ENCODE measurements at places on chromosomes 7 and 10.
A peak's percentile ranks its signal among the peaks of the same experiment; 100 is the strongest.

- no peak for DNase-seq
Measured at GRCh38 chr10:33791272-33791660, 456.8 kb upstream of the NRP1 start.

- DNase-seq, result no peak
Measured at GRCh38 chr10:88182601-88182930, 319.1 kb downstream of the PTEN start.

DNA sequence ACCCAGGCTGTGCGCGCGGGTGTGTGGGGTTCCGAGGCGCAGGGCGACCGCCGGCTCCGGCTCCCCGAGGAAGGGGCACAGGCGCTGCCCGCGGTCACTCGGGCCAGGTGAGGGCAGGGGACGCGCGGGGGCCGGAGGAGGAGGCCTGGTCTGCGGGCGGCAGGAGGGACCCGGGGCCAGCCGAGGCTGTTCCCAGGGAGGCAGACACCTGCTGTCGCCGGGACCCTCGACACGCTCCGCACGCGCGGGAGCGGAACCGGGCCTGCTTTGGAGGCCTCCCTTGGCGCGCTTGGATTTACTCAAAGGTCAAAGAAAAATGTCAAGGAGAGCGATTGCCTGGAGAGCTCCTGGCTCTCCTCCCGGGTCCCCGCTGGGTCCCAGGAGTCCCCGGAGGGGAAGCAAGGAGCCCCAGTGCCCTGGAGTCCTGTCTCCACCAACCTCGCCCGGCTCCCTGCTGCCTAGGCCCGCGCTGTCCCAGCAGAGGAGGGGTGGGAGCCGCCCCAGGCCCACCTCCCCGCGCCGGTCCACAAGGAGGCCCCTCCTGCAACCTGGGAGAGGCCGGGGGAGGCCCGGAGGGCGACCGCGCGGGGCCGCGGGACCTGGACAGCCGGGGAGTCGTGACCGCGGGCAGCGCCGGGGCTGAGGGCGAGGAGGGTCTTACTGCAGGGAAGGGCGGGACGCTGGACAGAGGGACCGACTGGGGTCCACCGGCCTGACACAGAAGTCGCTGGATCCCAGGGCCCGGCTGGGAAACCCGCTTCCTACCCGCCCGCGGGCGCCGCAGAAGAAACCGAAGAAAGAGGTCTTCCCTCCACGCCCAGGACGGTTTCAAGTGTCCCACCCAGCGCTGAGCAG is 348.9 kb downstream of the DNAJB6 start:
- no peak for DNase-seq

DNA sequence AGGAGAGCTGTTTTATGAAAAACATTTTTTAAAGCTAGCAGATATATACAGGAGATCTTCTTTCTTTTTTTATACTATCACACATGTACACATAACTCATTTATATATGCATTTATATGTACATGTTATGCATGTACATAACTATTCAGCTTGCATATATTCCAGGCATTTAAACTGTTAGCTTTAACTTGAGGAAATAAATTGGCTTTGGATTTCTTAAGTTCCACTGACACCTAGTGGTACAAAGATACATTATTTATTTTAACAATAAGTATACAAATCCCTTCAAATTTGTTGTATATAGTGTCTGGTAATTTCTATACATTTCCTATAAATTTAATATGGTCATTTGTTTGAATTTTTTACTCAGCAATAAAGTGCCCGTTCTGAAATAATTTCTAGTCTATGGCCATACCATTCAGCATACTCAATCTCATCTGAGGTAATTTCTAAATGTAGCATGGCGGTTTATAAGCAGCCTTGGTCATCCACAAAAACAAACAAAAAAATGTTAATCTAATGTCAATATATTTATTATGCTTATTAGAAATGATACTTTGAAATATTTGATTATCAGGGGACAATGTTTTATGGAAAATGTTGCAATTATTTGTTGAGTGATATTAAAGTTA is 11.6 kb downstream of the ZDHHC6 start:
- peak; percentile 26 for DNase-seq

DNA sequence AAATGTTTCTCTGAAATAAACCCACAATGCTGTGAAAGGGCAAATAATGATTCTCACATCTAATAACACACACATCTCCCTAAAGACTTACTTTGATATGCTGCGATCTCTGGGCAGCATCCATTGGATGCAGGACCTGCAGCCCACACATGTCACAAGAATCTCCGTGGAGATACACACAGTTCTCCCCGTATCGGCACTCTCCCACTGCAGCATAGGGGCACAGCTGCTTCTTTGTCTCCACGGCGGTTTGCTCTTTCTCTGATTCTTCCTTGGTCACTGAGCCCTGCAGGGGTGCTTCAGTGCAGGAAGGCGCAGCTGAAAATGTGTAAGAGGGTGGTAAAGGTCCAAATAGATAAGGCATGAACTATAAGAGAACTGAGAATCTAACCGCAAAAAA is 20.4 kb downstream of the MKRN1 start:
- DNase-seq, result no peak

- DNase-seq, result no peak
Measured at GRCh38 chr7:147982307-147982706, 608.3 kb upstream of the C7orf33 start.

DNA sequence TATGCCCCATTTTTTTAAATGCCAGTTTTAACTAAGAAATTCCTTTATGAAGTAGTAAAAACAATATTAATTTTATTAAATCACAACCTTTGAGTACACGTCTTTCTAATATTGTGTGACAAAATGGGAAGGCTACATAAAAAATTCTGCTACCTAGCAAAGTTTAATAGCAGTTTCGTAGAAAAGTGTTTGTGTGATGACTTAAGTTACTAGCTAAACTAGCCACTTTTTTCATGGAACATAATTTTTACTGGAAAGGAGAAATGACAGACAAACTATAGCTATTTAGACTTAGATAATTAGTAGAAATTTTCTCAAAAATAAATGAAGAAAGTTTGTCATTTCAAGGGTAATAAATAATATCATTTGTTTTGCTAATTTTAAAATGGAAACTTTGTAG is 153.1 kb downstream of the GPAM start:
- DNase-seq, result no peak

- no peak for DNase-seq
Measured at GRCh38 chr10:34175121-34175520, 640.0 kb downstream of the PARD3 start.

GRCh38 chr10:124698545-124699469 is 45.4 kb downstream of the FAM53B start:
- DNase-seq, result peak; percentile 85

- DNase-seq, result no peak
Measured at GRCh38 chr7:82548141-82548688, 104.6 kb upstream of the CACNA2D1 start.

- peak; percentile 9 for DNase-seq
Measured at GRCh38 chr10:124025660-124026588, 67.5 kb downstream of the CHST15 start.

DNA sequence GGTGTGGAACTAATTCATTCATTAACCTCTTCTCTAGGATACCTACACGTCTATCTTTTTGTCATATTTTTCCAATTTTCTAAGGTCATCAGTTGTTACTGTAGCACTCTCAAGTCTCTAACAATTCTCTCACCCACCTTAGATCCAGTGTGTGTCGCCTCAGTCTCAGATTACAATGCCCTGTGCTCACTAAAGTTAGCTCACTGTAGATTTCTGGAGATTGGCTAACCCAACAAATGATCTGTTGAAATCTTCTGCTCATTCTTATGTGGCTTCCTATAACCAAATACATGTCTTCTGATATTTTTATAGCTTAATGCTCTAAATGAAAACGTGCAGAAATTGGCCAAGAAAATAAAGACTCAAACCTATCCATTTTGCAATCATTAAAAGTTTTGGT is 142.6 kb downstream of the SLC25A13 start:
- DNase-seq, result no peak

- DNase-seq, result no peak
Measured at GRCh38 chr10:62002753-62003152, 101.3 kb downstream of the ARID5B start.

- DNase-seq, result peak; percentile 31
Measured at GRCh38 chr10:22714479-22715289, at the start of gene PIP4K2A. TSS of gene PIP4K2A (minus strand) at chr10:22714578. CDS start at chr10:22714326, 252 bp downstream.

DNA sequence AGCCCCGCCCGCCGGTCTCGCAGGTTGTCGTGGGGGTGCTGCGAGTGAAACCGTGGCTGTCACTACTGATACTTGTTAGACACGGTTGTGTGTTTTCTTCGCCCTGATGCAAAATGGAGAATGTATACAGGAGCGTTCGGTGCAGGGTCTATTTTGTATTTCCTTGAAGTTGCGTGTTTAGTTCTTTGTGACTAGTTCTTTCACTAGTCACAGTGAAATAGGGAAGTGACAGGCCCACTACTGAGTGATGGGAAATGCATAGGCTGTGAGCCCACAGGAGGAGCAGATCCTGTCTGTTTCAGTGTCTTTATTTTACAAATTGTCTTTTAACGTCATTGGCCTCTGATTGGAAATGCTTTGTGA is 675 bp downstream of the ABRAXAS2 start:
- no peak for DNase-seq

GRCh38 chr7:94129443-94130140 is 125.4 kb upstream of the BET1 start:
- no peak for DNase-seq

DNA sequence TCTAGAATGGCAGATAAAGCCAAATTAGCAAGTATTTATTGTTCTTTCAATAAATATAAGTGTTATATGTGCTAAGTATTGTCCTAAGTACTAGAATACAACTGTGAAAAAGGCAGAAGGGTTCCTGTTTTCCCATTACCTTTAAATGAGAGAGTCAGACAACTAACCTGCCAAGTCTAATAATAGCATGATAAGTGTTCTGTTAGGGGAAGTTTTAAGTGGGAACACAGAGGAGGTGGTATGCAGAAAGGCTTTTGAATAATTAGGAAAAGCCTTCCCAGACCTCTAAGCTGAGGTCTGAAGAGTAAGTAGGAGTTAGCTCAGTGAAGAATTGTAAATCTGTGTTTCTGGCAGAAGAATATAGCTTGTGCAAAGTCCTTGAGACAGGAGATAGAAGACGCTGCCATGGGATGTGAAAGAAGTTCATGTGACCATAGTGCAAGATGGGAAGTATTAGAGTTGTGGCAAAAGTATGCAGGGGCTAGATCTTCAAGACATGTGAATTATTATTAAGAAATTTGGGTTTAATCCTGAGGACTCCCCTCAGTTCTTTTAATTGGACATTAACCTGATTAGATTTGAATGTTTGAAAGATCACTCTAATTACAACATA is 12.5 kb downstream of the SHOC2 start:
- no peak for DNase-seq

DNA sequence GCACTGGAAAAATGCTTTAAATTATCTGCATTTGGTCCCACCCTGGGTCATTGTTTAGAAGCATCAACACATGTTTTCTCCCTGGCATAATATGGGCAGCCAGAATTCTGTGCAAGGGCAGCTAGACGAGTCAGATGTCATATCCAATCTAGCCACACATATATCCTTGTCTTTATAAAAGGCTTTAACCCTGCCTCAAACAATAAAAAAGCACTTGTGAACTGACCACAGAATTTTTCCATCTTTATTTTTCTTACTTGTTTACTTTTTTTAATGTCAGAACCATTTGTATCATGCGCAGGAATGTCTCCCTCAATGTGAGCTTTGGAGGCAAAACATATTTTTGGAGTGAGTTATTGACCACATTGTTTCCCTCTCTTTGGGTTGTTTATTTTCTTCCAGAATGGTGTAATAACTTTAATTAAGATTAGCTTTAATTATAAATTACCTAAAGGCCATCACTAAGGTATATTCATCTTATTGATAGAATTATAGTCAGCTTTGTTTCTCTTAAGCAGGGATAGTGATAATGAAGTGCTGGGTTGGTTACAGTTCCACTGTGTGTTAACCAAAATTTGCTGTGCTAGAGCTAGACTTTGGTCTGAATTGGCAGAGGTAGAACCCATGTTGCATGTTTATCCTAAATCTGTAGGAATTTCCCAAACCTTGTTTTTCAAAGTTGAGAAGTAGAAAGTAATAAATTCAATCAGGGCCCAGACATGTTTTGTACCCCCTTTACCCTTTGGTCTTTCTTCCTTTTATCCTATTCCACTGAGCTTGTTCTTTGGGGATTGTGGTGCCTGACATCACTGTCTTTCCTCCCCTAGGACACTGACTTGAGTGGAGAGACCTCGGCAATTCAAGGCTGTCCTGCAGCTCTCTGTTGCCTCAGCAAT is 1078.4 kb downstream of the KCNMA1 start:
- DNase-seq, result no peak

DNA sequence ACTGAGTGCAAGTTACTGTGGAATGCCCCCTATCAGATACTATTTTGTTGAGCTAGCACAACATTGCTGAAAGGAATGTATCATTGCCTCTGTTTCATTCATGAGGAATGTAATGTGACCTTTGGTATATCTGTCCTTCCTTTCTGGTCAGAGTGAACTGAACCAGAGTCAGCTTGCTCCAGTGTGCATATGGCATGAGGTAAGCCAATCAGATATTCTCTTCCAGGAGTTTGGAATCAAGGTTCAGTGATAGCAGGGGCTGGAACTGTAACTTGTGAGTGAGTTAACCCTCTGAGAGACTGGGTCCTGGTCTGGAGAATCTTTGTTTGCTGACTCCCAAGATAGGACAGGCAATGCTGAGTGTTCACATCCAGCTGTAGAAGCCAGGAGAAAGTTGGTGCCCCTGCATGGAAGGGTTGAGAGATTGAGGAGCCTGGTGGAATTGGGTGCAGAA is 45.3 kb upstream of the OSBPL3 start:
- no peak for DNase-seq

DNA sequence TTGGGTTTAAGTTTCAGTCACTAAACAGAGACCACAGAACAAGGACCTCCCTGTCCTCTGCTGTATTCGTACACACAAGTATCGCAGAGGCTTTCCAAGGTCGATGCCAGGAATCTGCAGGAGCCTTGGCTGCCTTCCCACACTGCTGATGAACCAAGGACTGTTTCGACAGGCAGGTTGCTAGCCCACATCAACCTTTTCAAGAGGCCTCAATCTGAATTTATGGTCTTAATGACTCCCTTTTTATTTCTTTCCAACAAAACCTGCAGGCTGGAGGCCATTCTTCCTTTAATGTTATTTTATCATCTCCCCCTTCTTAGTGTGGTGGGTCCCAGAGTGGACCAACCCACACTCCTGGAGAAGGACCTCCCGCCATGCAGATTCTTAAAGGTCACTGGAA is 45.6 kb downstream of the JCAD start:
- DNase-seq, result peak; percentile 24

DNA sequence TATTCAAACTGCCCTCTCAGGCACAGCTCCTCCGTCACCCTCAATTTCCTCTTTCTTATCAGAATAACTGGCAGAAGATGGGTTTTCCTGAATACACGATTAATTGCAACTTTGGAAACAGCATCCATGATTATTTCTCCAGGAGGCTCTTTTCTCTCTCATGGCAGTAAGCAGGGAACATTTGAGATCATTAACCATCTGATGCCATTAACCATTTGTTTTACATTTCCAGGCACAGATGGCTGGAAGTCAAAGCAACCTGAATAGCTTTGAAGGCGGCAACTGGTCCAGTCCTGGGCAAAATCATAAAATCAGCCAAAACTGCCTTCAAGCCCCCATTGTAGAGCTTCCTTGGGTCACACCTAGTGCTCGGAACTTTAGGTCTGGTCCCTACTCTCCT is 289.5 kb upstream of the AOAH start:
- no peak for DNase-seq

All from cerebellar cortex (tissue), 1 donor.